Stimulated activated CD8-positive, alpha-beta memory T cell treated with anti-CD3 and anti-CD28 coated beads, Interleukin-7, amount 100 ng/mL, for 1 hour (primary cell): ENCODE measurements at places on chromosomes 11 and 22.

- DNase-seq, result no peak
These were observed 627.3 kb upstream of the KIRREL3 start for GRCh38 chr11:127627629-127628457.

GRCh38 chr22:23826510-23827350, 12.1 kb downstream of the DERL3 start:
- DNase-seq, result no peak

GRCh38 chr11:123137431-123138224, 57.4 kb downstream of the CLMP start:
- DNase-seq, result no peak

GRCh38 chr11:12824281-12825041, 150.2 kb downstream of the TEAD1 start:
- DNase-seq, result no peak

DNA sequence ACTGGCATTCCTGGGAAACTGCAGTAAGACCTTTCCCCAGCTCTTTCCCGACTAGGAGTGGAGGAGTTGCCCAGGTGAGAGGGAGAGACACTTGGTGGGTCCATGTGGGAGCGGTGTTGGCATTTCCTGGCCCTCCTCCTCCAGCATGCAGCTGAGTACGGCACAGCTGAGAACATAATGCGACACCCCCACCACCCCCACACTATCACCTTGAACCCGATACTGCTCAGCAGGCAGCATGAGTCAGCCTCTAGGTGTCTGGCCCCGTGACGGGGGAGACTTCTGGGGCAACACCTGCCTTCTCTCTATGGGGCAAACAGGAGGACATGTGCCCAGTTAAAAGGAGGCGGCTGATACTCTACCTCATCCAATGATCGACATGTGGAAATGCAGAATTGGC, 64.4 kb downstream of the PKNOX2 start:
- DNase-seq, result no peak

DNA sequence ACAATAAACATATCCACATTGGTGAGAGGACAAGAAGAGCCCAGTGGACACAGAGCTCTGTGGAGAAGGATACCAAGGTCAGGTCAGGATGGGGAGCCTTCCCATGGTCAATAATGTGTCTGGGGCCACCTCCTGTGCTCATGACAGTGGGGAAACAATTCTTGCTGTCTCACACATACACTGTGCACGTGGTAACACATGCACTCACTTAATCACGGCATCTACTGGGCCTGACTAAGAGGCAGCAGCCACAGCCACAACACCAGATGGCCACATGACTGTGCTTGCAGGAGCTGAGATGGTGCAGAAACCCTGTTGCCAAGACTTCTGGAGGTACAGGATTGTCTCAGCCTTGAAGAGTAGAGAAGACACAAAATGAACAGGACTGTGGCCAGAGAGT, 28.6 kb downstream of the C22orf42 start:
- DNase-seq, result no peak

GRCh38 chr11:121996574-121996973, 119.4 kb downstream of the BLID start:
- DNase-seq, result no peak

- DNase-seq, result no peak
These were observed 245.6 kb downstream of the BLID start for GRCh38 chr11:121870206-121871045.

GRCh38 chr22:23156286-23156685, 11.0 kb downstream of the RAB36 start:
- no peak for DNase-seq

DNA sequence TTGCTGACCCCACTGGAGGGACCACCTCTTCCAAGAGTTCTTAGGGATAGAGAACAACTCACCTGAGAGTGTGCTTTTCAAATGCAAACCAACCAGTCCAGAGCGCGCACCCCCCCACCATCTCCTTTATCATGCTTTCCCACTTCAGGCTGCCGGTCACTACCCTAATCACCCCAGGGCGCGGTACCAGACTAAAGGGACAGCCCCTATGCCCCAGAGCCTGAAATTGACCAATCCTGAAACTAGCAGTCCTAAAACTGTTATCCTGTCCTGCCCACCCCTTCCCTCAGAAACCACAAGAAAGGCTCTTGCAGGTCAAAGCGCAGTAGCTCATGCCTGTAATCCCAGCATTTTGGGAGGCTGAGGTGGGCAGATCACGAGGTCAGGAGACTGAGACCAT, 37.0 kb downstream of the NEAT1 start:
- DNase-seq, result no peak

- no peak for DNase-seq
These were observed at the start of gene DDI1 for GRCh38 chr11:104036588-104036987. Gene DDI1, plus strand, starts transcription at chr11:104036640. Its CDS starts 183 bp downstream, at chr11:104036823.

DNA sequence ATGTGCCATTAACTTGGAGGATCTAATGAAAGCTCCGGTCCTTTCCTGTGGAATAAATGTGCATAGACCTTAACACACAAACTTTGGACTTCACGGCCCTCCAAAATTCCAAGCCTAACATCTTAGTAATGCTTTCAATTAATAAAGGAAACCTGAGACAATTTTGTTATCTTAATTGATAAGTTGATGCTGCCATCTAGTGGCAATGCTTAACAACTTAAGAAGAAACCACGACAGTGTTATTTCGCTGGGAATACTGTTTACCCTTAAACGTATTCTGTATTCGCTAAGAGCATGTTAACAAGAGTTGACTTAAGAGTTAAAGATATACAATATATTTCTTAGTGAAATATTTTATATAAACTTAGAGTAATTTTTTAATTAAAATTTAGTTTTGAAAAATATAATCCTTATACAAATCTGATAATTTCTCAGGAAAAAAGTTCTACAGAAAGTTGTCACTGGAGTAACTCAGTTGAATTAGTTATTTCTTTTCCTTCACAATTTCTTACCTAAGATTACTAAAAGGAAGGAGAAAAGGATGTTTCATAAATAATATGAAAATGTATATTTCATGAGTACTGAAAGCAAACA, 35.0 kb upstream of the OR9G4 start:
- DNase-seq, result no peak

DNA sequence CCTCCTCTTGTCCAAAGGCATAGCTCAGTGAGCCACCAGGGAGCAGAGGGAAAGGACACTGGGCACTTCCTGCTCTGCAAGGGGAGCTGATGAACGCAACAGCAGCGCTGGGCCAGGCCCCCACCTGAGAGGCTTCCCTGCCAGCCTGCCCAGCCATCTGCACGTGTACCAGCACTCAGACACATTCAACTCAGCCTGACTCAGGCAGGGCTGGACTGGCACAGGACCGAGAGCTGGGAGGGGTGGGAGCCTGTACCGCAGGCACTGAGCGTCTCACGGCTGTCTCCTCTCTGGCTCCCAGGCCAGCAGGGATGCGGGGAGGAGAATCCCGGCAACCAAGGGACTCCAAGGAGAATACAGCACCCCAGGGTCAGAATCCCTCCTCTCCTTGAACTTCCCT, 411.8 kb downstream of the CTTN start:
- DNase-seq, result no peak

GRCh38 chr11:65576867-65577755, 1.3 kb downstream of the EHBP1L1 start:
- no peak for DNase-seq

GRCh38 chr11:27282806-27283205, 80.2 kb downstream of the CCDC34 start:
- no peak for DNase-seq
